ENCODE measurements at places on chromosomes 3 and 15. TPM values are rescaled to one million over a fixed set of nuclear protein-coding genes. Genes with fewer than 3 reads are reported as not detected.

DNA sequence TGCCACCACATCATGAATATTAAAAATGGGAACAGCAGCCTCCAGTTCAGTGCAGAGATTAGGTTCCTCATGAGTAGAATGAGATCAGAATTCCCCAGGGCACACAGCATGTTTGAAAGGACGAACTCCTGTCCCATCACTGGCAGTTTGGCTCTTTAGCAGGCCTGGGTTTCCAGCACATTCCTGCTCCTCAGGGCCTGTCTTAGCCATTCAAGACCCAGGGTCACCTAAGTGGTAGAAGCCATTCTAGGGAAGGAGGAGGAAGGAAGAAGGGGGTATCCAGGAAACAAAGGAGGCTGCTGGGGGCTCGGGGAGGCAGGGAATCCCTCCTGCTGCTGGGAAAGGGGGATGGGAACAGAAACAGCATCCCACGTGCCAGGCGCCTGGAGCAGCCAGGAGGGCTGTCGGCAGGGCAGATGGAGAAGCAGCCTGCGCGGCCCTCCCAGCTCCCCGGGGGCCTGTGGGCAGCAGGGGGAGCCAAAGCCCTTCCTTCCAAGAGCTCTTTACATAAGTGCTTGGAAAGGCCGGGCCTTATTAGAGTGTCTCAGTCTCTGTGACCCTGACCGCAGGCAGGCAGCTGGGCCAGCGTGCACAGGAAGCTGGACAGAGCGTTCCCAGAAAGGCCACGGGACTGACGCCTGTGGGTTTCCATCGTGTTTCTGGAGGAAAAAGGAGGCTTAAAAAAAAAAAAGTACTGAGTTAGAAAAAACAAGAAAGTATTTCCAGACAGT, 24.7 kb downstream of the LOXL1 start:
- peak; percentile 88 for DNase-seq

Gene ADCY5
- 0.99 TPM for total RNA-seq

GRCh38 chr3:119624002-119624720, 26.5 kb downstream of the PLA1A start:
- DNase-seq: no peak

GRCh38 chr3:134341389-134341788, 32.9 kb downstream of the AMOTL2 start:
- no peak for DNase-seq

DNA sequence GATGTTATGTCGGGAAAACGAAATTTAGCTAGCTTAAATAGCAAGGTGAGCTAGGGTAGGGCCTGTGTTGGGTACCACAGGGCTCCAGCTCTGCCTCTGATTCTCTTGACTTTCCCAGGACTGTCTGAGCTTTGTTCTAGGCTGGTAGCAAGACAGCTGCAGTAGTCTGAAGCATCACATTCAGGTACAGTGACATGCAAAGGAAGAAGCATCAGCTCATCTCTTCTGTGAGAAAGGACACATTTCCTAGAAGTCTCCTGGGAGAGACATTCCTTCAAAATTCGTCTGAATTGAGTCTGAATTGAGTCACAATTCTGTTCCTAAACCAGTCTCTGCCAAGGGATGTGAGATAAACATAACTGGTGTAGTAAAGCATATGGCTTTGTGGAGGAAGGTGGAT, 8.5 kb upstream of the UBXN7 start:
- DNase-seq: no peak

DNA sequence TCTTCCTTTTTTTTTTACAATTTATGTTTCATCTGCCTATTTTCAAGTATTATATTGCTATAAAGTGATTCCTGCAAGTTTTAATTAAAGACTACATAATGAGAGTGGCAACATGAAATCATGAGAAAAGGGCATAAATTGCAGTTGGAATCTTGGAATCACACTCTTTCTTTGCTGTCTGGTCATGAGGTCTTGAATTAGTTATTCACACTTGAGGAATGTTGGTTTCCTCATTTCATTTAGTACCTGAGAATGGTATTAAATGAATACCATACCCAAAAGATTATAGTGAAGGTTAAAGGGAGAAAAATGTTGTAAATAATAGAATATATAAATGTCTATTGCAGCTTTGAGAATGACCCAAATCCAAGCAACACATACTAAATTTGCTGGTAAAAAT, 25.8 kb upstream of the CNTN3 start:
- no peak for DNase-seq

GRCh38 chr15:94582368-94582767, 351.0 kb downstream of the MCTP2 start:
- DNase-seq: no peak

Gene RLBP1
- total RNA-seq: not detected

Gene BTLA
- total RNA-seq: 0.17 TPM

- no peak for DNase-seq
Observed at GRCh38 chr15:63156086-63156710, 1.1 kb downstream of the RPS27L start.

GRCh38 chr15:85584872-85585271, 204.5 kb downstream of the AKAP13 start:
- DNase-seq: no peak

Data from renal cortical epithelial cell (primary cell).